ENCODE measurements at places on chromosomes 7 and 10.

- DNase-seq: no peak
- H3K36me3 ChIP-seq: no peaks in the 10 kb centered on the region
- no peak overlapping the region for H3K27ac ChIP-seq
- H3K4me3 ChIP-seq: no peak overlapping the region
- no peaks in the 10 kb centered on the region for H3K4me1 ChIP-seq
Measured at GRCh38 chr7:78127009-78127408, 328.4 kb downstream of the PHTF2 start.

DNA sequence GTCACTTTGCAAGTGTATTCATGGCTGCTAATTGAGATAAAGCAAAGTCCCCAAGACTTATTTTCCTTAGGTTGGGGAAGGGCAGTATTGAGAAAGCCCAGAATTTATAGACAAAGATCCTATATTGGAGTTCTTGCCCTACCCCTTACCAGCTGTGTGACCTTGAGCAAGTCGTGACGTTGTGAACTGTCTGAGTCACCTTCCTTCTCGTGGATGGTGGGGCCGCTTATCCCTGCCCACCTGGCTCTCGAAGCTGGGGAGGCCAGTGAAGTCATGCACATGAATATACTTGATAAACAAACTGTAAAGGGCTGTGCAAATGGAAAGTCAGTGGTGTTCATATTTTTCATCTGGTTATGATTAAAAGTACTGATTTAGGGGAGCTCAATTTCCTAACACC is 127.4 kb downstream of the TACC2 start:
- no peaks in the 10 kb centered on the region for H3K27me3 ChIP-seq
- H3K4me3 ChIP-seq: no peak overlapping the region
- H3K4me1 ChIP-seq: no peaks in the 10 kb centered on the region
- H3K27ac ChIP-seq: no peak overlapping the region
- no peak for DNase-seq

DNA sequence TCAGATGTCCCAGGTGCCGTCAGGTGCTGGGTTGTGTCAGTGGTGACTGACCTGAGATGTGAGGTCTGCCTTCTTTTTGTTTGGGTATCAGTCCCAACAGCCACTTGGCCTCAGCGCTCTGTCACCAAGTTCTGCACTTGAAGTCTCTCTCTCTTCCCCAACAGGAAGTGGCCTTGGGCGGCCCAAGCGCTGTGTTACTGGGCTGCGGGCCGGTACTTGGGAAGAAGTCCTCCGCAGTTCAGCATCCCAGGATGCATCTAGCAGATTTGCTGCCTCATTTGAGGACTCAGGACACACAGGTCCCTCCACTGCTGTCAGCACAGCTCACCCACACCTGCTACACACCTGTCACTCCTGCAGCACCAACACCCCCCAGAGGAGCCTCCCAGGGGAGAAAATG is 40.1 kb downstream of the LYZL2 start:
- H3K27me3 ChIP-seq: no peaks in the 10 kb centered on the region
- H3K4me3 ChIP-seq: no peak overlapping the region
- H3K27ac ChIP-seq: no peak overlapping the region
- no peaks in the 10 kb centered on the region for H3K36me3 ChIP-seq

- H3K4me1 ChIP-seq: no peaks in the 10 kb centered on the region
- no peak overlapping the region for H3K27ac ChIP-seq
- H3K36me3 ChIP-seq: peaks cover 64% of the 10 kb centered on the region
- no peak for DNase-seq
- no peak overlapping the region for H3K4me3 ChIP-seq
Measured at GRCh38 chr7:149569025-149569725, 71.6 kb upstream of the ZNF746 start.

GRCh38 chr7:63521-64021 is 128.8 kb upstream of the FAM20C start:
- H3K4me3 ChIP-seq: no peak overlapping the region
- H3K4me1 ChIP-seq: no peaks in the 10 kb centered on the region
- peaks cover 6% of the 10 kb centered on the region for H3K27me3 ChIP-seq
- H3K36me3 ChIP-seq: no peaks in the 10 kb centered on the region
- DNase-seq: no peak
- H3K27ac ChIP-seq: no peak overlapping the region

DNA sequence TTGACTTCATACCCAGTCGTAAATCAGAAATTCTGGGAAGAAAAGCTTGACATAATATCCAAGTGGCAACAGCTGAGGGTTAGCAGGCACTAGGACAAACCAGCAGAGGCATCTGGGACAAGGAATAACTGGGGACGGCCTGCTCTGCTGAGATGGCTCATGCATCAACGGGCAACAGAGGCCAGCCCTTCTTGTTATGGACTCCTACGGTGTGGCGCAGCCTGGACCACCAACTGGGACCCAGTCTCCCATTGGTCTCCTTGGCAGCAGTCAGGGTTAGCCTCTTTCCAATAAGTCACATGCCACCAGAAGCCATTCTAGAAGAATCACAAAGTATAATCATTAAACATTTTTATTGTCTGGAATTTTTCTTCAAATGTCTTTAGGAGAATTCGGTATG is 15.0 kb downstream of the FGFR2 start:
- no peaks in the 10 kb centered on the region for H3K4me1 ChIP-seq
- H3K27ac ChIP-seq: no peak overlapping the region
- H3K4me3 ChIP-seq: no peak overlapping the region
- no peaks in the 10 kb centered on the region for H3K36me3 ChIP-seq
- DNase-seq: no peak

DNA sequence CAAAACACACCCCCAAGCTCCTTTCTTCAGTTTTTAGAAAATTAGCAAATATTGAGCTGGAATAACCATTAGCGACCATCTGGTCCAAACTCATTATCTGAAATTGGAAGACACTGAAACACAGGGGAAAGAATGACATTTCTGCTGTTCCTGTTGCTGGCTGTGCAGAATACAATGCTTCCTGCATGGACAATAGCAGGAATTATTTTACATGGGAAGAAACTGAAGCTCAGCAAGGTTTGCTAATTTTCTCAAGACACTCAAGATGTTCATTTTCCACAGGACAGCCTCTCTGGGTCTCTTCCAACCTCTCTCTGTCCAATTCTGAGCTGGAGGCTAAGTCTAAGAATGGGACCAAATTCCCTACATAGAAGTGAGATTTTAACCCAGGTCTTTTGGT is 81.9 kb upstream of the TNS3 start:
- no peaks in the 10 kb centered on the region for H3K4me1 ChIP-seq
- H3K4me3 ChIP-seq: no peak overlapping the region
- no peak for DNase-seq
- H3K27me3 ChIP-seq: no peaks in the 10 kb centered on the region
- H3K36me3 ChIP-seq: no peaks in the 10 kb centered on the region

DNA sequence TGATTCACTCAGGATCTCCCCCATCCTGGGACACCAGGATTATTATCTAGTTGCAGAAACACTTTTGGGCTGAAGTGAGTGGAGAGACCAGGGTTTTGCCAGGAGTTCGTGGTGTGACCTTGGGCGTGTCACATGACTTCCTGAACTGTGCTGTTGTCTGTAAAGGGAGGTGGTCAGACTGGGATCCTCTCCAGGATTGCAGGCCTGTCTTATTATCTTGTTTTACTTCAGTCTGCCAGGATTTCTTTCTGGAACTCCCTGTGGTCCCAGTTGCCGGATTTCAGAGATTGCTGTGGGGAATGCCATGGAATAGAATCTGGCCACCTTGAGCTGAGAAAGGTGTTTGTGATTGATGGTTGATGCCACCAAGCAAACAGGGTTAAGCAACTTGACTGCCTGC is 35.8 kb downstream of the CRCP start:
- H3K36me3 ChIP-seq: peaks cover 86% of the 10 kb centered on the region

DNA sequence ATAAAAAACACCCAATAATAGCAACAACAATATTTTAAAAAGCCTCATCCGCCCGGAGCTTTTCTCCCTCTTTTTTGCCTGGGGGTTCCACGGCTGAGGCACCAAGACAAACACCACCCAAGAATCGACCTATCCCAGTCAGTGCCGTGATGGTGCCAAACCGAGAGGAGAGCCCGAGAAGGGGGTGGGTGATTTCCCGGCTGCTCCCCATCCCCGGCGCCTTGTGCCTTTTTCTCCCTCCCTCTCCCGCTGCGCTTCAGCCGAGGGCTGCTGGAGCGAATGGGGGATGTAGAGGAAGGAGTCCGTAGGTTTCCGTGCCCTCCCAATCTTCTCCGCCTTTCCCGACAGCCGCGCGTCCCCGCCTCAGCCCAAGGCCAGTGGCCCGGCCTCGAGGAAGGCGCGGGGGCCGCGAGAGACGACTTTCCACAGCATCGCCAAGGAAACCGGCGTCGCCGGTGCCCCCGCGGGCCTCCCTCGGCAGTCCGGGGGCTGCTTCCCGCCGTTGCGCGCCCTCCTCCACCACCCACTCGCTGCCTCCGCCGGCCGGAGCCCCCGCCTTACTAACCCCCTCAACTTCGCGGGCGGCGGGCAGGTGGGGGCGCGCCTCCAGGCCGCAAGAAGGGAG is 1.3 kb downstream of the EGR2 start:
- H3K27me3 ChIP-seq: no peaks in the 10 kb centered on the region
- DNase-seq: no peak
- peaks cover 25% of the 10 kb centered on the region for H3K4me1 ChIP-seq
- H3K36me3 ChIP-seq: peaks cover 4% of the 10 kb centered on the region

GRCh38 chr7:139995017-139995915 is 67.5 kb downstream of the PARP12 start:
- H3K4me1 ChIP-seq: no peaks in the 10 kb centered on the region
- DNase-seq: no peak
- no peaks in the 10 kb centered on the region for H3K36me3 ChIP-seq
- H3K4me3 ChIP-seq: no peak overlapping the region
- no peaks in the 10 kb centered on the region for H3K27me3 ChIP-seq
- H3K27ac ChIP-seq: no peak overlapping the region

DNA sequence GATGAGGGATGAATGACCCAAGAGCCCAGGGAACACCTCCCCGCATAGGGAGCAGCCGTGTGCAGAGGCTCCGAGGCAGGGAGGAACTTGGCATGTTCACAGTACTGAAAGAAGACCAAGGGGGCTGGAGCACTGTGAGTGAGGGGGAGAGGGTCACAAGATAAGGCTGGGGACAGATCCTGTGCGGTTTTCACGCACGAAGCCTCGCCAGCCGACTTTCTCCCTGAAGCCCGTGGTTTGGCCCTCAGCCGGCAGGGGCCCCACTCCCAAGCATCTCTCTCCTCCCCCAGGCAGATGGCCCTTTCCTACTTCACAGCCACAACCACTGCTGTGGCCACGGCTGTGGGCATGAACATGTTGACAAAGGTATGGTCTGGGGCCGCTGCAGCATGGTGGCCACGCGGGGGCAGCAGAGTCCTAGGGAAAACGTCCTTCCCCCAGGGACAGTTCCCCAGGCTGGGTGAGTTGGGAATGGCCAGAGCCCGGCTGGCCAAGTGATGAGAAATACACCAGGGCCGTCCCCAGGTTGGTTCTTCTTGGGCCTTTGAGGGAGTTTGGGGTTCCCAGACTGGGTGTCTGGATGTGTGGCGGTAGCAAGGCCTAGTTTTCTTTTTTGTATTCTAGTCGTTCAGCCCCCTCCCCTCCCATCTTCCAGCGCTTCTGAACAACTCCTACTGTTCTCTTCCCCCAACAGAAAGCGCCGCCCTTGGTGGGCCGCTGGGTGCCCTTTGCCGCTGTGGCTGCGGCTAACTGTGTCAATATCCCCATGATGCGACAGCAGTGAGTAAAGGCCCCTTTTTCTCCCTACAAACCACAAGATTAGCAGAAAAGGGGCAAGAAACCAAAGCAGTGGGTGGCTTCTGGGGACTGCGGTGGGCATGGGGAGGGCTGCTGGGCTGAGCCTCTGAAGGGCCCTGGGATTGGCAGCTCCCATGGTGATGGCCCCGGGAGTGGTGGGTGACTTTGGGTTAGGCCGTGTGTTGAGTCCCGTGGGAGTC is 14.4 kb upstream of the WBP1L start:
- H3K27ac ChIP-seq: no peak overlapping the region
- no peaks in the 10 kb centered on the region for H3K4me1 ChIP-seq
- peaks cover 70% of the 10 kb centered on the region for H3K36me3 ChIP-seq
- peak; percentile 28 for DNase-seq
- H3K27me3 ChIP-seq: no peaks in the 10 kb centered on the region

- DNase-seq: no peak
- H3K4me1 ChIP-seq: no peaks in the 10 kb centered on the region
- H3K27ac ChIP-seq: no peak overlapping the region
- no peaks in the 10 kb centered on the region for H3K36me3 ChIP-seq
- no peak overlapping the region for H3K4me3 ChIP-seq
- no peaks in the 10 kb centered on the region for H3K27me3 ChIP-seq
Measured at GRCh38 chr10:43569681-43570080, 4.7 kb downstream of the ZNF239 start.

GRCh38 chr10:9253121-9253520 is 1198.6 kb downstream of the GATA3 start:
- H3K27ac ChIP-seq: no peak overlapping the region
- no peaks in the 10 kb centered on the region for H3K4me1 ChIP-seq
- H3K27me3 ChIP-seq: no peaks in the 10 kb centered on the region
- H3K36me3 ChIP-seq: no peaks in the 10 kb centered on the region

DNA sequence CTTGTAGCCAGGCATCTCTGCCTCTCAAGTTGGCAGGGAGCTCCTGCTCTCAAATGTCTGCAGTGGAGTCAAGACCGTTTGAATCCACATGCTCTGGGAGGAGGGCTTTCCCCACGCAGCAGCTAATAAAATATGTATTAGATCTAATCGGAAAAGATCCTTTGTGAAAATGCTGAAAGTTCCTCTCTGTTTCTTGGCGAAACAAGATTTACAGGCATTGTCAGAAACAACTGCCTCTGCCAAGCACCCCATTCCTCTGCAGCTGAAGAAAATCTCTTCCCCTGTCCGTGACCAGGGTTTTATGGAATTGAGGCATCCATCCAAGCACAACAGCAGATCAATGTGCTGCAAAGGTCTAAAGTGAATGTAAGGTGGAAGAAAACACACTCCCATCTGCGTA is 165.8 kb downstream of the TCERG1L start:
- no peaks in the 10 kb centered on the region for H3K4me1 ChIP-seq
- DNase-seq: no peak
- H3K36me3 ChIP-seq: no peaks in the 10 kb centered on the region

GRCh38 chr10:103576862-103577261 is 83.4 kb downstream of the NEURL1 start:
- no peak overlapping the region for H3K27ac ChIP-seq
- no peak overlapping the region for H3K4me3 ChIP-seq
- DNase-seq: no peak
- H3K36me3 ChIP-seq: no peaks in the 10 kb centered on the region
- no peaks in the 10 kb centered on the region for H3K4me1 ChIP-seq

- no peaks in the 10 kb centered on the region for H3K27me3 ChIP-seq
- no peaks in the 10 kb centered on the region for H3K36me3 ChIP-seq
- DNase-seq: no peak
- no peak overlapping the region for H3K4me3 ChIP-seq
- no peak overlapping the region for H3K27ac ChIP-seq
Measured at GRCh38 chr10:75137533-75138438, 26.3 kb downstream of the SAMD8 start.

GRCh38 chr7:119197172-119197876 is 972.8 kb downstream of the ANKRD7 start:
- no peaks in the 10 kb centered on the region for H3K4me1 ChIP-seq
- H3K4me3 ChIP-seq: no peak overlapping the region
- H3K36me3 ChIP-seq: no peaks in the 10 kb centered on the region
- DNase-seq: no peak
- no peak overlapping the region for H3K27ac ChIP-seq
- H3K27me3 ChIP-seq: no peaks in the 10 kb centered on the region

- peaks cover 51% of the 10 kb centered on the region for H3K27me3 ChIP-seq
- peaks cover 25% of the 10 kb centered on the region for H3K4me1 ChIP-seq
Measured at GRCh38 chr10:22230158-22230833, 12.5 kb upstream of the EBLN1 start.

Data from DND-41 (cell line).